ENCODE measurements at places on chromosomes 1 and 21.

DNA sequence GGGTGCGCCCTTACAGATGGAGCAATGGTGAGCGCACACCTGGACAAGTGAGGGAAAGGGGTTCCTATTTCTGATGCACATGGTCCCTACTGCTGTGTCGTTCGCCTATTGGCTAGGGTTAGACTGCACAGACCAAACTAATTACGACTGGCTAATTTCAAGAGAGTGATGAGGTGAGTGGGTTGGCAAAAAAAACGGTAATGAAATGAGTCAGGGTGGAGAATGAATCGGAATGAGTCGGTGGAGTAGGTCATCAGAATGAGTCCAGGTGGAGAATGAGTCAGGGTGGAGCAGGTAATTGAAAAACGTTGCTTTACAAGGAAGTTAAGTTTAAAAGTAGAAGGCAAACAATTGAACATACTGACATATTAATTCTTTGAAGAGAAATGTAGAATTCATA is 79.8 kb downstream of the WDR4 start:
- DNase-seq: no peak

- DNase-seq: no peak
Measured at GRCh38 chr1:210372931-210373627, 44.4 kb downstream of the HHAT start.

GRCh38 chr1:88462488-88463261 is 221.4 kb upstream of the PKN2 start:
- peak; percentile 6 for DNase-seq

GRCh38 chr1:3590951-3591865 is 20.1 kb downstream of the MEGF6 start:
- DNase-seq: no peak

- DNase-seq: peak; percentile 91
Measured at GRCh38 chr21:42093991-42094421, 22.9 kb downstream of the UMODL1 start.

DNA sequence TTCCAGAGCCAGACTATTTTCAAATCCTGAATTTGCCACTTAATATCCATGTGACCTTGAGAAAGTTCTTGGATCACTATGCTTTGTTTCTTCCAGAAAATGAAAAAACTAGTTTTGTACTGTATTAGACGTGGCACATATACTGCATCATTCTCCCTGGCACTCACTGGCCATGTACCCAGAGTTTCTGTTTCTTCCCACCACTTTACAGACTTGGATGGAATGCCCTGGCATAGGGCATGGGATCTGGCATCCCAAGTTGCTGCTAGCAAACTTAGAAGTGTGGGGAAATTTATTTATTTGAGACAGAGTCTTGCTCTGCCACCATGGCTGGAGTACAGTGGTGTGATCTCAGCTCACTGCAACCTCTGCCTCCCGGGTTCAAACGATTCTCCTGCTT is 10.0 kb downstream of the KLF18 start:
- no peak for DNase-seq

- no peak for DNase-seq
Measured at GRCh38 chr1:5109633-5110032, 455.2 kb downstream of the AJAP1 start.

- DNase-seq: peak; percentile 60
Measured at GRCh38 chr1:20604678-20605077, 15.8 kb downstream of the CDA start.

GRCh38 chr21:41891132-41891531 is 12.0 kb upstream of the PRDM15 start:
- DNase-seq: no peak

DNA sequence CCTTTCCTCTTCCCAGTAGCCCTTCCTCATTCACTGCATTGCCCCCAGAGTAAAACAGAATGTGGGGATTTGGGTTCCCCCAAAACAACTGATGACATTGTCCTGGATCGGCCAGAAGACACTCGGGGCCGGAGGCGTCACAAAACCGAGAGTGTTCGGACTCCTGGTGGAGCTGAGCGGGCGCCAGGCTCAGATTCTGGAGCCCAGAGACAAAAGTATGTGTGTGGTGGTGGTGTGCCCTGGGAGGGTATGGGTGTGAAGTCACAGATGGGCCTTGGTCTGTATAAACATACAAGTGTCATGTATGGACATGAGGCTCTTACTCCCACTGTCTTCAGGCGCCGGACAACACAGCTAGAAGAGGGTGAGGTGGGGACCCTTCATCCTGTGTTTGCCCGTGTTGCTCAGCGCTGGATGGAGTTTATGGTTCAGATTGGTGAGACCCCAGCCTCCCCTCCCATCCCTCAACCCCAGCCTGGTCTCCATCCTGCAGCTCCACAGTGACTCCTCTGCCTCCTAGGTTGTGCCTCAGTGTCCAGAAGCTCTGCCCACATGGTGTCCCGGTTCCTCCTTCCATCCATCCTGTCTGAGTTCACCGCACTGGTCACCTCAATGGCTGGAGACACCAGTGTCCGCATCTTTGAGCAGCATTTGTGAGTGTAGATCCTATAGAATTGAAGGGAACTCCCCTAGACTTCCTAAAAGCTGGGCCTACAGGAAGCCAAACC is 12.4 kb downstream of the HYI start:
- DNase-seq: no peak

DNA sequence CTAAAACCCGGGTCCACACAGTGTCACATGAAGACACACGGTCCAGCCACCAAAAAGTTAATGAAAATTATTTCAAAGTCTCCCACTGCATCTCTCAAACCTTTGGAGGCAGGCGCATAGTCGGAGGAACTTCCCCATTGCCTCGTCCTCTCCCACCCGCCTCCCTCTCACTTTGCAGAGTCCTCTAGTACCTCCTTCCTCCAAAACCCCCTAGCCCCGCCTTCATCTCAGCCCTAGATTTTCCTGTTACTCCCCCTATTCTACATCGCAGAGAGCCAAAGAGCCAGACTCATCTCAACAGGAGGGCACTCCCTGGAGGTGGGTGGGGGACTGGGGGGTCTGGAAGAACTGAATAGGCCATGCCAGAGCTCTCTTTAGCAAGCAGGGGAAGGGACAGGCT is 79.3 kb downstream of the DISP3 start:
- no peak for DNase-seq

GRCh38 chr21:44368711-44369446 is 15.5 kb downstream of the TRPM2 start:
- DNase-seq: no peak

- DNase-seq: no peak
Measured at GRCh38 chr1:184427722-184428121, 40.9 kb downstream of the C1orf21 start.

DNA sequence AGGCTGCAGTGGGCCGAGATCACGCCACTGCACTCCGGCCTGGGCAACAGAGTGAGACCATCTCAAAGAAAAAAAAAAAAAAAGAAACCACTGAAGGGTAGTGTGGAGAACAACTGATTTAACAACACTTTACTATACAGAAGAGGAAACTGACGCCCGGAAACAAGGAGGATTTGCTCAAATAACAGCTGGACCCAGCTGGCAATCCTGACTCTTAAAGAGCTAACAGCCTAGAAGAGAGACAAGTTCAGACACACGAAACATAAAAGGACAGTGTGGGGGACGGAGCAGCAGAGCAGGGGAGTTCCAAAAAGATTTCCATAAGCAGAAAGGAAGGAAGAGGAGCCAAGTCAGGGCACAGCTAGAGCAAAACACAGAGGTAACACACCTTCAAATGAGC is 4.4 kb downstream of the ECHDC2 start:
- DNase-seq: no peak

DNA sequence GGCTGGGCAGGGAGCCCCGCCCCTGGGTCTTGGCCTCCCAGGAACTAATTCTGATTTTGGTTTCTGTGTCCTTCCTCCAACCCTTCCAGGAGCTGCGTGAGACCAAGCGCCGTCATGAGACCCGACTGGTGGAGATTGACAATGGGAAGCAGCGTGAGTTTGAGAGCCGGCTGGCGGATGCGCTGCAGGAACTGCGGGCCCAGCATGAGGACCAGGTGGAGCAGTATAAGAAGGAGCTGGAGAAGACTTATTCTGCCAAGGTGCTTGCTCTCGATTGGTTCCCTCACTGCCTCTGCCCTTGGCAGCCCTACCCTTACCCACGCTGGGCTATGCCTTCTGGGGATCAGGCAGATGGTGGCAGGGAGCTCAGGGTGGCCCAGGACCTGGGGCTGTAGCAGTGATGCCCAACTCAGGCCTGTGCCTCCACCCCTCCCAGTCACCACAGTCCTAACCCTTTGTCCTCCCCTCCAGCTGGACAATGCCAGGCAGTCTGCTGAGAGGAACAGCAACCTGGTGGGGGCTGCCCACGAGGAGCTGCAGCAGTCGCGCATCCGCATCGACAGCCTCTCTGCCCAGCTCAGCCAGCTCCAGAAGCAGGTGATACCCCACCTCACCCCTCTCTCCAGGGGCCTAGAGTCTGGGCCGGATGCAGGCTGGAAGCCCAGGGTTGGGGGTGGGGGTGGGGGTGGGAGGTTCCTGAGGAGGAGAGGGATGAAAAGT is 18.5 kb upstream of the SEMA4A start:
- DNase-seq: no peak

GRCh38 chr21:45916011-45916840 is 65.3 kb upstream of the COL6A1 start:
- no peak for DNase-seq

GRCh38 chr1:151444783-151445177 is 14.5 kb downstream of the POGZ start:
- no peak for DNase-seq

- no peak for DNase-seq
Measured at GRCh38 chr1:16988210-16988609, 7.8 kb upstream of the MFAP2 start.

GRCh38 chr1:200971428-200971903 is 52.0 kb downstream of the KIF21B start:
- no peak for DNase-seq

DNA sequence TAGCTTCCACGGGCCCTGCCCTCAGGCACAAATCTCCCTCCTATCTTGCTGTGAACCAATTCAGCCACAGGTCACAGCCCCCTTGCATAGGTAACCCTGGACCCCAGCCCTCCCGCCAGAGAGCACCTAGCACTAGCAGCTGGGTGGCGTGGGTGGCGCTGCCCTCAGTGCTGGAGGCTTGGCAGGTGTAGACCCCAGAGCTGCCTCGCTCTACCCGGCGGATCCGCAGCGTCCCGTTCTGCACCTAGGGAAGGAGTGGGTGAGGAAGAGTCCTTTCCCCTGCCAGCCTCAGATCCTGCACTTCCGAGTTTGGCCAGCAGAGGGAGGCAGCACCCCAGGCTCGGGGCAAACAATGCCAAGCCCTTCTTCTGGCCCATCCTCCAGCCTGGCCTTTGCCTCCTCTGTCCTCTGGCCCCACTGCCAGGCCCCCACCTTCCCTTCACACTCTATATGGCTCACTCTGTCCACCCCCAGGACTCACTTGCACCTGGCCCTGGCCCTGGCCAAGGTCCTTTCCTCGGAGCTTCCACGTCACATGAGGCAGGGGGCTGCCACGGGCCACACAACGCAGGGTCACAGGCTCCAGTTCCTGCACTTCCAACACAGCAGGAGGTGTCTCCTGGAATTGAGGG is 9.0 kb downstream of the IGSF9 start:
- no peak for DNase-seq

- no peak for DNase-seq
Measured at GRCh38 chr1:154379301-154379700, 25.8 kb upstream of the IL6R start.

- peak; percentile 99 for DNase-seq
Measured at GRCh38 chr1:234656944-234657654, 47.1 kb upstream of the IRF2BP2 start.

- DNase-seq: no peak
Measured at GRCh38 chr1:168972887-168973286, 133.6 kb upstream of the ATP1B1 start.

DNA sequence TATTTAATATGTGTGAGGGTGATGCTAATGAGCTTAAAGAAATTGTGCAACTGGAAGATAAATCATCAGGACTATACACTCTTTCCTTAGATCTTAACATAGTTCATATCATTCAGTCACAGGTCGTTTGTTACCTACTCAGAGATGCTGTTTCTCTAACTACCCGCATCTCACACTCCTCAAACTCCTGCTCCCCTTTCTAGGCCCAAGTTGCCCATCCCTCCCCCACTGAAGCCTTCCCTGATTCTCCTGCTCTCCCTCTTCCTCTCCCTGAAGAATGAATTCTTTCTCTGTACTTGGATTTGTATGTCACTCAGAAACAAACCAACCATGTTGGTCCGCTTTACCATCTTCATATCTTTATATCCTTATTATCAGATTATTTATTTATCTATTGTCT is 9.1 kb downstream of the SH3GLB1 start:
- no peak for DNase-seq

DNA sequence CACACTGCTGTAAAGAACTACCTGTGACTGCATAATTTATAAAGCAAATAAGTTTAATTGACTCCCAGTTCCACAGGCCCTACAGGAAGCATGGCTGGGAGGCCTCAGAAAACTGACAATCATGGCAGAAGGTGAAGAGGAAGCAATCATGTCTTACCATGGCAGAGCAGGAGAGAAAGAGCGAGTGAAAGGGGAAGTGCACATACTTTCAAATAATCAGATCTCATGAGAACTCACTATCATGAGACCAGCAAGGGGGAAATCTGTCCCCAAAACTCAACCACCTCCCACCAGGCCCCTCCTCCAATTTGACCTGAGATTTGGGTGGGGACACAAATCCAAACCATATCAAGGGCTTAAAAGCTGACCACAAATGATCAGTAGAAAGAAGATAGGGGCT is 493.2 kb downstream of the PTPRC start:
- no peak for DNase-seq

- DNase-seq: no peak
Measured at GRCh38 chr1:70760154-70760553, 287.5 kb downstream of the PTGER3 start.

DNA sequence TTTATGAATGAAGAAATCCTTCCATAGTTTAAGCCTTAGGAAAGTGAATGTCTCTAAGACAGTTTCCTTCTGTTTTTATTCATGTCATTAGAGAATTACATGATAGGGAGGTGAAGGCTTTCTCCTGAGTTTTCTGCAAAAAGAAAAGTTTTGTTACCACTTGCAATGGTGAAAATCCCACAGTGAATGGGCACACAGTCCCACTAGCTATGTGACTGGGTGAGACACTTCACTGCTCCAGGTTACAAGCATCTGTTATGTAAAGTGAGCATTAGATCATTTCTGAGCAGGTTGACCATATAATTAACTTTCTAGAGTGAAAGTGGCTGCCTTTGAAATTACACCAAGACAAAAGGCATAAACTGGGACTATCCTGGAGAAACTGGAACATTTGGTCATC is 38.9 kb upstream of the GREM2 start:
- no peak for DNase-seq

DNA sequence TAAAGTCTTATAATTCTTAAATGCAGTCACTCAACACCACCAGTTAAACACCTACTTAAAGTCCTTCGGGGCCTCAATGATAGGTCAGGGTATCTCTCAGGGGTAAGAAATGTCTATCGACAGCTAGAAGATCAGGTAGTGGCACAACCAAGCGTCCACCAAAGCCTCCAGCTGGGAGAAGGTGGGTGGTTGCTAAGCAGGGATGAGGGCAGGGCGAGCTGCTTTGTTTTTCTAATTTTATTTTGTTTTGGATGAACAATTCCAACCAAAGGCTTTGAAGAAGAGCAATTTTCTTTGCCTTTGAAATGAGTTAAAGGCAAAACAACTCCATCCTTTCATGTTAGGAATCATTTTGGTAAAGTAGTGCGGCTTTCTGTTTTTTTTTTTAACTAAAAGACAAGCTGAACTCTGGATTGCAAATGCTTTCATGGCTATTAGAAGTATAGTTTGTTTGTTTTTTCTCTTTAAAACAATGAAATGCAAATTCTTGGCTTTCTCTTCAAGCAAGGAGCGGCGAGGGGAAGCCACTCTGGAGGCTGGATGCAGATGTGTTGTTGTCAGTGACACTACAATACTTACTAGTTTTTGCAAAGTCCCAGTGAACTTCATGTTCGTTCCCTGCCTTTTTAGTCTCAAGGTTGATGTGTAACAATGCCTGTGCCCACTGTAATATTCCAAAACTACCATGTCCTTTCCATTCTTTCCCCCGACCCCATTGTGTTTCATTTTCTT is 106.0 kb downstream of the MRPS6 start:
- no peak for DNase-seq

Measured in RPMI7951 (cell line).